Motor neuron (in vitro differentiated cells): ENCODE measurements at places on chromosomes 4 and X. TPM values are rescaled to one million over a fixed set of nuclear protein-coding genes. Genes with fewer than 3 reads are reported as not detected.

DNA sequence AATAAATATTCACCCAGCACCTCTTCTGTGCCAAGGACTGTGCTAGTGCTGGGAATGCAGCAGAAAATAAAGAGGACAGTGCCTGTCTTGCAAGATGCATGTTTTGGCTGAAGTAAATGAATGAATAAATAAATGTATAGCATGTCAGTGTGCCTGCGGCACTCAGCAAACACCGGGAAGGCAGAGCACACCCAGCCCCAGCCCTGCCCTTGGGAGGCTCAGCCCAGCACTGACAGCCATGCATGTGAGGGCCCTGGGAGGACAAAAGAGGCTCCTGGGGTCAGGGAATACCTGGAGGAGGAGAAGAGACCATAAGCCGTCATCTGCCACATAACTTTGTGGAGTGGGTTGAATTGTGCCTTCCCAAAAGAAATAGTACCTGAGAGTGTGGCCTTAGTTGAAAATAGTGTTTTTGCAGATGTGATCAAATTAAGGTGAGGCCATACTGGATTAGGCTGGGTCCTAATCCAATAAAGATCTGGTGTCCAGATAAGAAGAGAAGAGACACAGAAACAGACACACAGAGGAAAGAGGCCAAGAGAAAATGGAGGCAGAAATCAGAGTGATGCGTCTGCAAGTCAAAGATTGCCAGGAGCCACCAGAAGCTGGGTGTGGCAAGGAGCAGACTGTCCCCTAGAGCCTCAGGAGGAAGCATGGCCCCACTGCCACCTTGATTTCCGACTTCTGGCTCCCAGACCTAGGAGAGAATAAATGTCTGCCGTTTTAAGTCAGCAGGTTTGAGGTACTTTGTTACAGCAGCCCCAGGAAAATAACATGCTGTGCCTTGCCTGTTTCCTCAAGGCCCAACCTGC, 16.3 kb downstream of the C4orf50 start:
- ATAC-seq: no peak

GRCh38 chr4:5824227-5824626, 68.7 kb downstream of the CRMP1 start:
- no peak for ATAC-seq

GRCh38 chrX:114580336-114580735, 3.5 kb upstream of the HTR2C start:
- no peak for ATAC-seq

DNA sequence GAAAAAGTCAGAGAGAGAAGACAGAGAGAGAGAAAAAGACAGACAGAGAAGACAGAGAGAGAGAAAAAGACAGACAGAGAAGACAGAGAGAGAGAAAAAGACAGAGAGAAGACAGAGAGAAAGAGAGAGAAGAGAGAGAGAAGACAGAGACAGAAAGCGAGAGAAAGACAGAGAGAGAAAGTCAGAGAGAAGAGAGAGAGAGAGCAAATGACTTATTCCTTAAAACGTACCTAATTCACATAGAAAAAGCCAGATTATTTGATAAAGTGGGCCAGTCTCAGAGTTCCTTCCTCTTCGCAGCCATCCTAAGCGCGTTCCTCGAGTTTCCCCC, 7.4 kb upstream of the SHOX start:
- ATAC-seq: no peak

DNA sequence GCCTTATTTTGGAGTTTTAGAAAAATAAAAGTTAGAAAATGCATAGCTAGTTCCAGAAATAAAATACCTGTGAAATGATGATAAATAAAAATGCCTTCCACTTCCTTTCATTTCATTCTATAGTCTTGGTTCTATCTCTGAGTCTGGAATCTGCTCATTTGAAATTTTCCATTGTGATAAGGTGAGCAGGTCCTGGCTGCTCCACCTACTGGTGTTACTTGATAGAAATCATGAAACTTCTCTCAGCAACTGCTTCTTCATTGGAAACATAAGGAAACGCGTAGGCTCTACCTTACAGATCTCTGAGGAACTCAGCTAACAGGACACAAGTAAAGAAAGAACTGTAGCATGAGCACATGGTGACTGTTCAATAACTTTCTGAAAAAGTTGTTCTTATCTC, 141.8 kb downstream of the DCHS2 start:
- no peak for ATAC-seq

GRCh38 chr4:114615435-114615834, 16.8 kb downstream of the UGT8 start:
- no peak for ATAC-seq

- ATAC-seq: no peak
Observed at GRCh38 chr4:53917729-53918128, 146.7 kb downstream of the CHIC2 start.

DNA sequence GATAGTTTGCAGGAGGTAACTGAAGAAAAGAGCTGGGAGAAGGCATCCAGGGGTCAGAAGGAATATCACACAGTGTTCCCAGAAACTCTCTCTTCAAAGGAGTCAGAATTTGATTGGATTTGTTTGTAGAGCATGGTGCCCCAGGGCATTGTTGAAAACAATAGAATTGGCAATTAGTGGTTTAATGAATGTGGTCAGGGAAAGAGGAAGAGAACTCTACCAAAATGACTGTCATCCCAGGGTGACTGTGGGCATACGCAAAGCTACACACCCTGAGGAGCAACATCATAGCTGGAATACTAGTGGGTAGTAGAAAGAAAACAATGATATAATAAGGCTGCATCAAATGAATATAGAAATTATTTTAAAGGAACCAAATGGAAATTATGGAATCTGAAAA, 21.5 kb downstream of the TNIP2 start:
- no peak for ATAC-seq

GRCh38 chr4:18930487-18930886, 908.9 kb upstream of the LCORL start:
- no peak for ATAC-seq

DNA sequence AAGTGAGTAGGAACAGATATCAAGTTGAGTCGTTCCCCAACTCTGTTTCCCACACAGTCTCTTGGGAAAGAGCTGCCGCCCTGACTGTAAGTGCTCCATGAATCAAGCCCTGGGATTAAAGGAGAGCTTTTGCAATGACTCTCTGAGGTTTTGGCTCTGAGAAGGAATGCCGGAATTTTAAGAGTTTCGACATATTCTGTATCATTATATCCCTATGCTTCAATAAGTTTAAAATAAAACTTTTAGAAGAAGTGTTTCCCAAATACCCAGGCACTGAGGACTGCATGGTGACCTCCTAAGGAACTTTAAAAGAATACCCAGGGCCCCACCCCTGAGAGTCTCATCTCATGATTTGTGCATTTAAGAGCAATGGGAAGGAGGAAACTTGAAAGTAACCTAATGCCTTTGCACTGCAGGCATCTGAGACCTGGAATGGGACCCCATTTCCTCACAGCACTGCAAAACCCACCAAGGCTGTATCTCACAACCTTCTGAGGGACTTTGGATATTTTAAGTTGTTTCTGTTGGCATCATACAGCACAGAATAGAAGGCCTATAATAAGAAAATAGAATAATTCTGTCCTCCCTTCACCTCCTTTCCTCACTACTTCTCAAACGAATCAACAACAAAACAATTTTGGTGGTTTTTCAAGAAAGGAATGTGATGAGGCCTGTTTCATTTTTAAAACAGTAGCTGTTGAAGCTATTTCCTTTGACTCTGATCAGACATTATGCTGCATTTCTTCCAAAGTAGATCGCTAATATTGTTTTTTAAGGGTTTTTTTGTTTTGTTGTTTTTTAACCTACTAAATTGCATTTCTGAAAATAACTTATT, 121.2 kb downstream of the GASK1B start:
- no peak for ATAC-seq

DNA sequence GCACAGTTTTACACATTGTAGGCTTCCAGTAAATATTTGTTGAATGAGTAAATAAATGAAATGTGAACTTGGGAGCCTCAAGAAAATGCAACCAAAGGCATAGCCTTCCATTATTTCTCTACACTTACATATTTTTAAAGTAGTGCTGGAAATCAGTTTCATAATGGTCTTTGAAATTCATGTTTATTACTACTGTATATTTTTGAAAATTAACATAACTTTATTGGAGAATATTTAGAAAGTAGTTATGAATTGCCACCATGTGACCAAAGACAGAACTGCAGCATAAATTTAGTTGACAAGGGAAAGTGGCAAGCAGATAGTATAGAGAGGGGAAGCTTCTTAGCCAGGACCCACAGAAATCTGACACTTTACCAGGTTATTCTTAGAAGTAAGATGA, 6.4 kb downstream of the TCEAL8 start:
- ATAC-seq: no peak

DNA sequence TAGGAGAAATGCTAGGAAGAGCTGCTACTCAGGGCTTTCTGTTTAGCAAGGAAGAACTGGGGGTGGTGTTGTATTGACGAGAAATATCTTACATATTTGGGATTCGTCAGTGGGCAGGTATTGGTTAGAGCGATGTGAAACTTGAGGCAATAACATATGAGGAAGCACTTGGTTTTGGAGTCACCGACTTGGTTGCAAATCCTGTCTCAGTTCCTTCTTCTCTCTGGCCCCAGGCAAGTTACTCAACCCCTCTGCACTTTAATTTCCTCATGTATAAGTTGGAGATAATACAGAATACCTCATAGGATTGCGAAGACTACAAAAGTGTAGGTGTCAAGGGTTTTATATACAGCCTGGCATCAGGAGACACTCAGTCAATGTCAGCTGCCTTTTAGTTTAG, 34.1 kb downstream of the GPAT3 start:
- ATAC-seq: no peak

- ATAC-seq: no peak
Observed at GRCh38 chr4:114310296-114310925, 288.2 kb upstream of the UGT8 start.

DNA sequence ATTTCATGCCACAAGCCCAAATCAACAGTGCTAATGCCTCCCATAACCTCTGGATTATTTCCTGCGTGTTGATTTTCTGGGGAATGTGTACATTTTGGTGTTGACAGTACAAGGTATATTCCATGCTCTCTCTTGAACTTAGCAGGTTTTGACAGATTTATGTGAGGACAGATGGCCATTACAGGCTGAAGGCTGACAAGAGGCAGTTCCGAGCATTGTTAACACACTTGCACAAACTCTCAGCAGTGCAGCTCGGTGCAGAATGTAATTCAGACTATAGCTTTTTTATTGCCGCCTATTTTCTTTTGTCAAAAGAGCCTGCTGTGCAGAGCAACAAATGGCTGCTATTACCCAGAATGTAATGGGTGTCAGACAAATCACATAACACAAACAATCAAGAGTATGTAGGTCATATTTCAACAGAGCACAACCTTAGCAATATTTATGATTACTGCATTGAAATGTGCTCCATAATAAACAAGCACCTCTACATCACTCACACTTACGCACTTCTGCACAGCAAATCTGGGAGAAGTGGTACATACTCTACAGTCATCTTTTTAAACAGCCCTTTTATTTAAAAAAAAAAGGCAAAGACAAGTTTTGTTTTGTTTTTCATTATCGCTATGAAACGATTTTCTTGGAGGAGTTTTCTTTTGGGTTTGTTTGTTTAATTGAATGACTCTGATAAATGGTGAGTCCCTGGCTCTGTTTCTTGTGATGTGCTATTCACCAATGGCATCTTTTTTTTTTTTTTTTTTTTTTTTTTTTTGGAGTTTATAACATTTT, 71.6 kb downstream of the PPARGC1A start:
- ATAC-seq: no peak

DNA sequence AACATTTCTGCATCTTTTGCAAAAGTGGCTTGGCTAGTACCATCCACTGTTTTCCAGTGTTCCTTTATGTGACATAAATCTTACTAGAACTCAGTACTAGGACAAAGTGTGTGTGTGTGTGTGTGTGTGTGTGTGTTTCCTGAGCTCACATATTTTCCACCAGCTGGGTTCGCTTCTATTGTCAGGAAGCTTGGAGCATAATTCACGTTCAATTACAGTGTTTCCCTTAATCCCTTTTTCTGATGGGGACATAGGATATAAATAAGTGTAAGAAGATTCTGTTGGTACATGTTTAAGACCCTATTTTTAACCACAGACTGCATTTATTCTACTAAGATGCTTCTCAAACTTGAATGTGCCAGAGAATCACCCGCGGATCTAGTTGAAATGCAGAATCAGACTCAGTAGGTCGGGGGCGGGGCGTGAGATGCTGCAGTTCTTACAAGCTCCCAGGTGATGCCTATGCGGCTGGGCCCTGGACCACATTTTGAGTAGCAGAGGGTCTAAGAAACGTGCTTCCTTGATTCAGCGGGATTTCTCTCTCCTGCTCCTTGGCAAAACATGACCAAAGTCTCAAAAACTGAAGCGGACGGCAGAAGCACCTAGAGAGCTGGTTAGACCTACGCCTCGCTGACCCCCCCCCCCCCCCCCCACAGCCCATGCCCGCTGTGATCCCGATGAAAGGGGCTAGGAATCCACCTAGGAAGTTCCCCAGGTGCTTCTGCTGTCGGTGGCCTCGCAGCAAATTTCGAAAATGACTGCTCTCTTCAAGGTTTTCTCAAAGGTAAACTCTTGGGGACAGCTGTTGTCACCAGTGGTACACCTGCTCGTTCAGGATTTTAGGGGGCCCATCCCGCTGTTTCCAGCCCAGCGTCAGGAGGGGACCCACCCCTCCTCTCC, 797 bp downstream of the CD99L2 start:
- no peak for ATAC-seq

GRCh38 chr4:41750121-41750625, 1.6 kb upstream of the PHOX2B start:
- no peak for ATAC-seq

DNA sequence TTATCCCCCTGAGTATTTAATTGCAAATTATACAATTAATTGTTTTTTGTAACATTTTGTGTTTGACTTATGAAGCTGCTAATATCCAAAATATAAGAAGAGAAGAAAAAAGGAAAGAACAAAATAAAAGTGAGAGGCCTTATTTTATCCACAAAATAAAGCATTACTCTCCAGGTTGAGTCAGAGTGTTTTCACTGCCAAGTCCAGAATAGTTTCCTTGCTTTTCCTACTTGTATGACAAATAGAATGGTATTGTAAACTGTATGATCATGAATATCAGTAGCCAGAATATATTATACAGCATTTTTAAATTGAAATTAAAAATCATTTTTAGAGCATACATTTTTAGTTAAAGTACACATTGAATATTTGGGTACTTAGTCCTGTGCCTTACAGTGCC, 237.8 kb downstream of the NDST4 start:
- no peak for ATAC-seq

- ATAC-seq: no peak
Observed at GRCh38 chr4:183191630-183192029, 92.6 kb downstream of the WWC2 start.

- ATAC-seq: no peak
Observed at GRCh38 chr4:8671712-8672290, 79.2 kb downstream of the CPZ start.

GRCh38 chr4:101604976-101605375, 185.6 kb upstream of the BANK1 start:
- no peak for ATAC-seq

- no peak for ATAC-seq
Observed at GRCh38 chr4:109816894-109817293, 1.3 kb downstream of the GAR1 start.

Gene MAGEE2
- total RNA-seq: 0.27 and 0.33 TPM in 2 replicates

Gene CDX4
- total RNA-seq: not detected in 2 replicates

Gene FAT4
- 6.1 and 6.5 TPM in 2 replicates for total RNA-seq

Gene PKD2
- total RNA-seq: 13.3 and 16.5 TPM in 2 replicates

Gene INTU
- 4.7 and 5.2 TPM in 2 replicates for total RNA-seq

Gene NUDT10
- 4.6 and 5.0 TPM in 2 replicates for total RNA-seq

Gene AREG
- 0.92 and 1.6 TPM in 2 replicates for total RNA-seq

Gene ARX
- 1.9 and 10.3 TPM in 2 replicates for total RNA-seq

Gene MBNL3
- total RNA-seq: 9.0 and 13.7 TPM in 2 replicates

Gene TLR3
- total RNA-seq: 6.2 and 6.8 TPM in 2 replicates

Gene MGARP
- total RNA-seq: 1.3 and 1.6 TPM in 2 replicates

Gene MFAP3L
- total RNA-seq: 5.0 and 5.4 TPM in 2 replicates

Gene LDB2
- total RNA-seq: 13.0 and 13.7 TPM in 2 replicates

Gene SH3D19
- 28.9 and 31.6 TPM in 2 replicates for total RNA-seq

Gene IL2RG
- 0.14 and 0.41 TPM in 2 replicates for total RNA-seq

Gene CCNA2
- 3.8 and 4.1 TPM in 2 replicates for total RNA-seq

Gene BTC
- total RNA-seq: 2.2 and 2.3 TPM in 2 replicates
